ENCODE measurements at places on chromosomes 1 and 21. TPM values are rescaled to one million over a fixed set of nuclear protein-coding genes. Genes with fewer than 3 reads are reported as not detected.

Gene SAMD13
- total RNA-seq, result 1.5 TPM

Gene RXRG
- total RNA-seq, result not detected

Gene ARTN
- total RNA-seq, result not detected

Gene PDZK1
- total RNA-seq, result not detected

Gene CCDC181
- total RNA-seq, result 0.41 TPM

Gene C1QB
- total RNA-seq, result not detected

GRCh38 chr1:3664700-3665375 lies 12.5 kb downstream of the TP73 start:
- DNase-seq, result no peak

DNA sequence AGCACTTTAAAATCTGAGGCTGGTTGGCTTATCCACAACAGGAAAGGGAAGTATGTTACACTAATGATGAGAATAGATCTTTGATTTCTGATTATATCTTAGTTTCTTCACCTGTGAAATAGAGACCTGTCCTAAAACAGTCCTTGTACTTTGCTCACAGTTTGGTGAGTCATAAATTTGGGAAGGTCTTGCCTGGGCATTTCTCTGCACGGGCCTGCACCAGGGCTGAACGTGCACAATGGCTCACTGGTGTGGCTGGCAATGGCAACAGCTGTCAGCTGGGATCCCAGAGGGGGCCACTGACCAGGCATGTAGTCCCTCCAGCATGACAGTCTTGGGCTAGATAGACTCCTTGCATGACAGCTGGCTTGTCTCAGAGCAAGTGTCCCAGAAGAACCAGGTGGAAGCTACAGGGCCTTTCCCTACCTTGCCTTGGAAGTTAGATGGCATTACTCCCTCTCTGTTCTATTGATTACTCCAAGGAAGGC lies 367.4 kb downstream of the DISC1 start:
- DNase-seq, result no peak
